Activated CD8-positive, alpha-beta memory T cell treated with anti-CD3 and anti-CD28 coated beads, Interleukin-2, amount 50 U/mL, for 4 hours (primary cell): ENCODE measurements at places on chromosomes 4 and X.

- DNase-seq = no peak
Observed at GRCh38 chr4:7647600-7648543, 213.1 kb upstream of the PSAPL1 start.

GRCh38 chrX:132041015-132041414, 17.9 kb downstream of the STK26 start:
- no peak for DNase-seq

DNA sequence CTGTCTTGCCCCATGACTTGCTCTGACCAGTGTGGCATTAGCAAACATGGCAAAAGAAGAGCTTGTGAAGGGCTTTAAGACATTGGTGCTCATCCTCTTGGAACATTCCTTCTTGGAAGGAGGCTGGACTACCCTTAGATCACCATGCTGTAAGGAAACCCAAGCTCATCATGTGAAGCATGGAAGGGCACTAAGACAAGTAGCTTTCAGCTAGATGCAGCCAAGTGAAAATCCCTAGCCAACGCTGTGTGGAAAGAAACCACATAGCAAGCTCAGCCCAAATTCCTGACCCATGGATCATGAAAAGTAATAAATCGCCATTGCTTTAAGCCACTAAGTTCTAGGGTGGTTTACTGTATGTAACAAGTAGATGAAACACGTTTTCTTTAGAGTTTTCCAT, 12.4 kb upstream of the PACRGL start:
- DNase-seq = no peak

- no peak for DNase-seq
Observed at GRCh38 chr4:177555007-177555574, 112.9 kb upstream of the AGA start.
